ENCODE measurements at places on chromosomes 7 and 10.

GRCh38 chr10:91762878-91763277, 35.3 kb upstream of the TNKS2 start:
- no peak for DNase-seq

DNA sequence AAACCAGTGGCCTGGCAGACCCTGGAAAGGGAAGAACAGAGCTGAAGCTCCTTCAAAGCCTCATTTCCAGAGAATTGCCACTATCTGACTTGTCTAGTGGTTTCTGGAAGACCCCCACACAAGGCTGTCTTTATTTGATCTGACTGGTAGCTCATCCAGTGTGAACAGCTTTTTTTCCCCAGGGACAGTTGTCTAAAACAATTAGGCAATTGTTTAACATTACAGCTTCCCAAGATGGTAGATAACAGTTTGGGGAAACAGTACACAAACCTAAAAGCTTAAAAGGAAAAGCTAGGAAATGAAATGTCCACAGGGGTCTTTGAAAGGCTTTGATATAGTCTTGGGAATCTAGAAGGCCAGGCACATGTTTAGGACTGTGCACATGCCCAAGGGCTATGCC, 203.4 kb upstream of the CTBP2 start:
- DNase-seq, result no peak

- no peak for DNase-seq
Observed at GRCh38 chr7:127946111-127946510, 85.1 kb downstream of the LRRC4 start.

DNA sequence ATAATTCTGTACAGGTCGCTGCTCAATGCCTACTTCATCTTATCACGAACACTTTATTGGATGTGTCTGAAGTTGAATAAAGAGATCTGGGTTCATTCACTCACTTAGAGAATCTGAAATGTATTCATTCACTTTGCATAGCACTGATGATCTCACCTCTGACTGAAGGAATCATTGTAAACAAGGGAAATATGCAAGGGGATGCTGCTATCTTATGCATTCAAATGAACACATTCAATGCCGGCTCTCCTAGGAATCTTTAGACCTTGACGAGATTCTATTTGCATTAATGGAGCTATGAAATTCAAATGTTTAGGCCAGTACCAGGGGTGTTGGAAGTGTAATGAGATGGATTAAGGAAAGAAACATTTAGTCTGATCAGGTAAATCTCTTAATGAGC, 200.6 kb upstream of the COBL start:
- DNase-seq, result no peak

DNA sequence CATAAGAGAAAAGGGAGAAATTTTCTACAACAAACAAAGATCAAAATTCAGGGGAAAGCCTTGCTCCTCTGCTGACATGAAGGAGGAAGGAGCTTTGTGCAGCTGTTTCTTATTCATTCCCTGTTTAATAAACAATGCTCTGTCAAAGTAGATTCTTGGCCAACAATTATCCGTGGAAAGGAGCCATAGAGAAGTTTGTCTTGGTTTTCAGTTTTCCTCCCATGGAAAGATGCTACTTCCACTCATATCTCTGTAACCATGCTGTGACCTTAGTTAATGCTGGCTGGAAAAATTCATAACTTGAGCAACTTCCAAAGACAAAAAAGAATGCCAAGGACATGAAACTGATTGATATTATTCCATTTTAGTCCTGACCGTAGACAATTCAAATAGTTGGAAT, 8.1 kb downstream of the DDC start:
- DNase-seq, result no peak

DNA sequence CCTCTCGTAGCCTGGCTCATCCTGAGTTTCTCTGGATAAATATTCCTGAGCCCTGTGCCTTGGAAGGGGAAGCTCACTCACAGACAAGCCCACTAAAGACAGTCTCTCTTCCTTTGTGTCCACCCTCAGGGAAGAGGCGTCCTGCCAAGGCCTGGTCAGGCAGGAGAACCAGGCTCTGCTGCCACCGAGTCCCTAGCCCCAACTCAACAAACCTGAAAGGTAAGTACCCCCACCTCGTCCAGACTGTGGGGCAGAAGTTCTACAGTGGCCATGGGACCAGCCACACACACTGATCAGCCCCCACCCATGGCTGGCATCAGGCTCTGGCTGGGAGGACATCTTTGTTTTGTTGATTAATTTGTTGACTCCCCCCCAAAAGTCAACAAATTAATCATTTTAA, 2.8 kb downstream of the GPR15LG start:
- no peak for DNase-seq

- DNase-seq, result no peak
Observed at GRCh38 chr7:100124301-100125230, 2.2 kb upstream of the MBLAC1 start.

DNA sequence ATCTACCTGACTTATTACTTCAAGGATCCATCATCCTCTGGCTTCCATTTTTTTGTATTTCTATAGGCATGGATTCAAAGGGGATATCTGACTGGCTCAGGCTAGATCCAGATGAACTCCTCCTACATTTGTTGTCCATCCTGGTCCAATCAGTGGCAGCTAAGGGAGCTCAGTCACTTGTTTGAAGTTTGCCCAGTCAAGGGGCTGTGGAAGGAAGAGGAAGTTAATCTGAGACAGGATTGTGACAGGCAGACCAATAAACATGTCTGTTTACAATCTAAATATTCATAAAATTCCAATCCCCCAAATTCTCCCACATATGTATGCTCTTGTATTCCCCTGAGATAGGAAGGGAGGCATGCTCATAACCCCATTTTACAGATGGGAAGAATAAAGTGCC, 48.7 kb downstream of the CAV1 start:
- peak; percentile 4 for DNase-seq

DNA sequence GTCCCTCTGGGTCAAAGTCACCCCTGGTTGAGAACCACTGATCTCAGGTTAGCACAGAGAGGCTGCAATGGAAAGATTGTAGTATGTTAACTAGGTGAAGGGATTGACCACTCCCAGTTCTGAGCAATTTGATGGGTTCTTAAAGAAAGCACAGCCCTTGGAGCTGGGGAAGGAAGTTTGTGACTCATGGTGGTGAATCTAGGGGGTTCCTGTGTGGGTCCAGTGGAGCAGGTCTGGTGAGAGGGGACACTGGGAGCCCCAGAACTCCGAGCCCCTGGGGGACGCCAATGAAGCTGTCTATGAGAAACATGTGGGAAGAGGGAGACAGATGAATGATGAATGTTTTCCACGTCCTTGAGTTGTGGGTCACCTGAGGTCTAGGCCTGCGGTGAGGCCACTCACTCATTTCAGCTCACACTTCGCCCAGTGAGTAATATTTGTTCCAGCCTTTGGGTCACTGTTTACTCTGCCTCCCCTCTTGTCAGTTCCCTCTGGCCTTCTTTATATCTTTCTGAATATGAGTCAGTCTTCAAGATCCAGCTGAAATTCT, 341.9 kb downstream of the LRMDA start:
- no peak for DNase-seq

GRCh38 chr10:5148678-5149032, 36.3 kb downstream of the AKR1C8 start:
- DNase-seq, result no peak
